ENCODE measurements at places on chromosomes 6 and 20.

DNA sequence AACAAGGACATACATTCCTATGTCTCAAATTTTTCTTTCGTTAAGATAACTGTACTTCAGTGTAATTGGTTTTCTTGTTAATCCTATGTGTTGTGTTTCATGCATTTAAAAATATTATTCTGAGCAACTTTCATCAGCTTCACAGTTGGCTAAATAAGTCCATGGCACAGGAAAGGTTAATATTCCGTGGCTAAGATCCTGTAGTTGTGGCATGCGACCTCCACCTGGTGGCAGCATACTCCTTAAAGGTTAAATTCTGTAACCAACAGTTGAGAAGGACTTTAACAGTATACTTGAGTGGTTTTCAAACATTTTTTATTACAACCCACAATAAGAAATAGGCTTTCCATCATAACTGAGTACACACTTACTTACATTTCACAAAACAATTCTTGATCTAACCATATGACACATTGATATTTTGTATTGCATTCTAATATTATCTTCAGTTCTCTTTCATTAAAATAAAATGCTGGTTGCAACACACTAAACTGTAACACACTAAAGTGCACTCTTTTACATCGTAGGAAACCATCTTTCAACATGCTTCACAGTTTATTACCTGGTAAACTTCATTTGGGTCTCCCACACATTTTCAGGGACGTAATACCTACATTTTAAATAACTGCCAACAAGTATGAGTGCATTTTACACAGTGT, 118.3 kb downstream of the SLX4IP start:
- no peak for DNase-seq

DNA sequence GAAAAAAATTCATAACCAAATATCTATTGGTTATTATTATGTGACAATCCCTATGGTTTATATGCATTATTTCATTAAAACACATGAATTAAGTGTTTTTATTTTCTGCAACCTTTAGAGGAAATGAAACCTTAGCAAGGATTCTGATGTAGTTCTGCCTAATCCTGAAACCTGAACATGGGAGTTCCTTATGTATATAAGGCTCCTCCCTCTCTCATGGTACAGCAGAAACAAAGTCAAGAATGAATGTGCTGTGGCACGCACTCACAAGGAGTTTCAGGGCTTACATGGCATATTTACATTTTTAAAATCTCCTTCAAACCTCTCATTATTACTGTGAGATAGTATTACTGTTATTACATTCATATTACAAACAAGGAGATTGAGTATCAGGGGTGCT, 426.4 kb upstream of the CITED2 start:
- DNase-seq: peak; percentile 9

DNA sequence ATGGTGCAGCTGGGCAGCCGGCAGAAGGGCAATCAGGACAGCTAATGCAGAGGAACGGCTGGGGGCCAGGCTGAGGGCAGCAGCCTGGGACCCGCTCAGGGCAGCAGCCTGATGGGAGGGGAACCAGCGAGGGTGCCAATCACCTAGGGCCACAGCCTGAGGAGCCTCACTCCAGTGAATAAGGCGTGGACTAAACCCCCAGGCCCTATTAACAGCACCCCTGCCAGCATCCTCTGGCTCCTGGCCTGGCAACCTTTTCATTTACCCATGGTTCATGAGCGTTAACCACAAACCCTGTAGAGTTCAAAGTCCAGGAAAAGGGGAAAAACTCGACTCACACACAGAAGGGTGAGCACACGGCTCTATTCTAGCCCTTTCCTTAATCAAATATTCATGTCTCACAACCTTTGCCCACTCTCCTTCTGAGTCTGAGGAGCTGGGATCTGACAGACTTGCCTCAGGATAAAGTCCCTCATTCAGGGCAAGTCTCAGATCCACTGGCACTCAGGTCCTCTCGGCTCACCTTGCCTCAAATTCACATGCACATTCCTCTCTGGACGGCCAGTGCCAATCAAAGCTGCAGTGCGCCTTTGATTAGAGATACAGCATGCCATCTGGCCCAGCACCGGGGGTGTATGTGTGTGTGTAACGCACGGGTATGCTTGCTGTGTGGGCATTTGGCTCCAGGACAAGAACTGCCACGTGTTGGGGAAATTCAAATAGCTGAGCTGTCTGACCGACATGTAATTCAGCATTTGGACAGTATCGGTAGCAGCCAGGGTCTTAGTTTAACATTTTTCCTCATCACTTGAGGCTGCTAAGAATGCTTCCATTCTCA, 86.9 kb upstream of the TRAF3IP2 start:
- no peak for DNase-seq

DNA sequence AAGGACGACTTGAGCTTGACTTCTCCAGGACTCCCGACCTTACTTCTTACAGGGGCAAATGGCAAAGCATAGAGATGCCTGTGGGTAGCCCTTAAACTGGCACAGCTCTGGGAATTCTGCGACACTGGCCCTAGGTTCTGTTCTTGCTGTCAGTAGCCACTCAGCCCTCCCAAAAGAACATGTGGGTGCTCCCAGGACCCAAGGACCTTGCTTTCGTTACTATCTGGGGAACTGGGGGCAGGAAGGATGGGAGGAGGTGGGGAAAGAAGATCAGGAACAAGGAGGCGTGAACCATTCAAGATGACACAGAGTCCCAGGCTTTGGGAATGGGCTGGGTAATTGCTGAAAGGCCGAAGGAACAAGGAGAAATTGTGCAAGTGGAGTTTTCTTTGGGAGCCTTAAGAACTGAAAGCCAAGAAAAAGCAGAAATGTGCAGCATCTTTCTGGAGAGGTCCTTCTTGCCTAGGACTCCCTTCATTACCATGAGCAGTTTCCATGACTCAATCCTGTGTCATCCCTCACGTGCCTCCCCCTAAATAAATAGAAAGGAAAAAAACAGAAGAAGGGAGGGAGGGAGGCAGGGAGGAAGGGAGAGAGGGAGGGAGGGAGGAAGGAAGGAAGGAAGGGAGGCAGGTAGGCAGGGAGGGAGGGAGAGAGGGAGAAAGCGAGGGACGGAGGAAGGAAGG, 284.6 kb upstream of the FOXQ1 start:
- DNase-seq: no peak

GRCh38 chr6:163951326-163951725, 536.8 kb downstream of the QKI start:
- no peak for DNase-seq

DNA sequence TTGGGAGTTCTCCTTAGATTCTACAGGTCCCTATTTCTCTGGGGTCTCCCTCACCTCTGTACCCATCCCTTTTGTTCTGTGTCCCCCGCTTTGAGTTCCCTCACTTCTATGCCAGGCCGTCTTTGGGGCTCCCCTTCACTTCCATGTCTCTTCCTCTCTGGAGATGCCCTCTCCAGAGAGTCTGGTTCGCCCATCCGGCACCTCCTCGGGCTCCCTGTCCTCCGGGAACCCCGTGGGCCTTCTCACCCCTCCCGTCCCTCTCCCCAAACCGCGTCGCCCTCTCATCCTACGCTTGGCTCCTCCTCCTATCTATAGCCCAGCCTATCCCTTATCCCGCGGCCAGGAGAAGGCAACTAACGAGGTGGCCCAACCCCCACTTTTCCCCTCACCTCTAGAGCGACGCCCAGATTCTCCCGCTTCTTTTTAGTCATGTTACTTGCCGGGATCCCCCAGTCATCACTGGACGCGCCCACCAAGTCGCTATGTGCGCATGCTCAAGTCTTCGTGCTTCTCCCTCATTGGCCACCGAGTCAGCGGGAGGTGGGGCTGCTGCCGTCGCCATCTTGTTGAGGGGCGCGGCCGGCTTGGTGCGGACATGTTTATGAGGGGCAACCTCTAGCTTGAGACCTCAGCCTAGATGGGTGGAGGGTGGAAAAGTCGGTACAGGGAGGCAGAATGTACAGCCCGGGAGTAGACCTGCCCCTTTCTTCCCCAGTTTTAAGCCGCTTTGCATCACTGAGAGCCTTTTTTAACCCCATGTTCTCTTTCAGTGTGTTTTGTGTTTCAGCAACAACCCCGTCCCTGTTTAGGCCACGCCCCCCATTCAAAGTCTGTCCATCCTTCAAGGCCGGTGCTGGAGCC, at the start of gene CCDC167:
CCDC167 (minus strand) TSS at position 461 of the 861 bp plus-strand sequence; CDS start at position 431, 30 bp downstream.
- peak; percentile 96 for DNase-seq

GRCh38 chr6:143002686-143003085, 57.7 kb upstream of the HIVEP2 start:
- DNase-seq: no peak

GRCh38 chr20:58512808-58513552, 2.2 kb downstream of the APCDD1L start:
- no peak for DNase-seq

DNA sequence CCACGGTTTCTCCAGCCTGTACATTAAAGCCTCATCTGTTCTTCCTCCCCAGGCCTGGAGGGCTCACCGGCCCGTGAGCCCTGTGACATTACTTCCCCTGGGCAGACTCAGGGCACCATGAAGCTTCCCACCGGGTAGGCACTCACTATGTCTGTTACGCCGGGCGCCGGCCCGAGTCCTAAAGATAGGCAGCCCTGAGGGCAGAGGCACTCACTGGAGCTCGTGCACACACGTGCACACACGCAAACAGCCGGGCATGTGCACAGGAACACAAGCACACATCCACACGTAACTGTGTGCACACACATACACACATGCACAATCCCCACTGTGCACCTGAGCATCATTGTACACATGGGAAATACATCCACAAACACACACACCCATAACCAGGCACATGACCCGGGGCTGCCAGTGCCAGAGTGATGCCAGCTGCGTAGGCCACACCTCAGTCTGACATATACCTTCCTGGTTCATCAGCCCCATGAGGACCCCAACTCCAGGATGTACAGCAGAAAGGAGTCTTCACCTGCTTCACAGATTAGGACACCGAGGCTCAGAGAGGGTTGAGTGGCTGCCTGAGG, 83.7 kb downstream of the YTHDF1 start:
- no peak for DNase-seq

DNA sequence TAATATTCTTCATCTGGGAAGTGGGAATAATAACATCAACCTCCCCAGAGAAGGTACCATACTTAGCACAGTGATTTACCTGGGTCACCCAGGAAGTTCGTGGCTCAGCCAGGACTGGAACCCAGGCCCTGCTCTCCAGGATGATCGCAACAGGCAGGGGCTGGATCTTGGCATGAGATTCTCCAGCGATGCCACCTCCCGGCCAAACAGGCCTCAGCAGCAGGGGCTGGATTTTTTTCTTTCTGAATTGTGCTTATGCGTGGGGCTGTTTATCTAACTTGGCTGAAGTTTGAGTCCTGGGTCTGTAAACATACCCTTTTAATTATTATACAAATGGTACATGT, 129.5 kb upstream of the PTPN1 start:
- no peak for DNase-seq

GRCh38 chr6:45031601-45032000, 296.5 kb upstream of the RUNX2 start:
- no peak for DNase-seq

DNA sequence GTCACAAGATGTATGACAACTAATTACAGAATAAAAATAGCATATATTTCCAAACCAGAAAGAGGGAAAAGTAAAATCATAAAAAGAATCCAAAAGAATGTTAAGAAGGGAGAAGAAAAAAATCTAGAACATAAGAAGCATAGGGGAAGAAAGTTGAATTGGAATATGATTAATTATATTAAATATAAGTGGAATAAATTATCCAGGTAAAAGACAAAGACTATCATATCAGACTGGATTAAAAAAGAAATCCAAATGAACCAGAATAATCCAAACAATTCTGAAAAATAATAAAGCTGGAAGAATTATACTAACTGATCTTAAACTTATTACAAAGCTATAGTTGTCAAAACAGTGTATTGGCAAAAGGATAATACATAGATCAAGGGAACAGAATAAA, 23.6 kb downstream of the CSNK2A1 start:
- DNase-seq: no peak

GRCh38 chr6:26158581-26159356, 71.5 kb downstream of the HFE start:
- peak; percentile 53 for DNase-seq

DNA sequence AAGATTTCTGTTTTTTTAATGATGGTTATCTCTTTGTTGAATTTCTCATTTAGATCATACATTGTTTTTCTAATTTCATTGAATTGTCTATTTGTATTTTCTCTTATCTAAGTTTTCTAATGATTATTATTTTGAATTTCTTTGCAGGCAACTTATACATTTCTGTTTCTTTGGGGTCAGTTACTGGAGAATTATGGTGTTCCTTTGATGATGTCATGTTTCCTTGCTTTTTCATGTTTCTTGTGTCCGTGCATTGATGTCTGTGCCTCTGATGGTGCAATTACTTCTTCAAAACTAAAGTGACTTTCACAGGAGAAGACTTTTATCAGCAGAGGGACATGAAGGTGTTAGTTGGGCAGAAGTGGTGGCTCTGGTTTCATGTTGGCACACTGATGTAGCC, 270.7 kb upstream of the MOCS1 start:
- DNase-seq: no peak

DNA sequence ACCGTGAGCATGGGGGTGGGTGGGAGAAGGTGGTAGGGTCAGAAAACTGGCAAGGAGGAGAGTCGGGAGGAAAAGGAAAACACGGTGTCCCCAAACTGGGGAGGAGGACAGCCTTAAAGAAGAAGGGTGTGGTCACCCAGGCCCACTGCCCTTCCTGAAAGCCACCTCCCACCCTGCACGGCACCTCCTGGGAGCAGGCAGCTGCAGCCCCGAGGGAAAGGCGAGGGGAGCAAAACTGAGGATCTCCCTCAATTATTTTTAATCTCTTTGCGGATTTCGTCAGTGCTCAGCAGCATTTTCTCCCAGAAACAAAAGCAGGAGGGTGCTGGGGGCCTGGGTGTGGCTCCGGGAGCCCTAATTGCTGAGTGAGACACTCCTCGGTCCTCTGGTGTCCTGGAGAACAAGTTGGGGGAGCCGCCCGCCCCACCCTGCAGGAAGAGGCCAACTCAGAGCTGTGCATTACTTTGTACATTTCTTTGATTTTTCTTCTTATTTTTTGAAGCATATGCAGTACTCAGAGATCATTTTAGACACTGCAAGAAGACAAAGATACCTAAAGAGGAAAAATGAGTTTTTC, 56.4 kb downstream of the RIOK1 start:
- no peak for DNase-seq

DNA sequence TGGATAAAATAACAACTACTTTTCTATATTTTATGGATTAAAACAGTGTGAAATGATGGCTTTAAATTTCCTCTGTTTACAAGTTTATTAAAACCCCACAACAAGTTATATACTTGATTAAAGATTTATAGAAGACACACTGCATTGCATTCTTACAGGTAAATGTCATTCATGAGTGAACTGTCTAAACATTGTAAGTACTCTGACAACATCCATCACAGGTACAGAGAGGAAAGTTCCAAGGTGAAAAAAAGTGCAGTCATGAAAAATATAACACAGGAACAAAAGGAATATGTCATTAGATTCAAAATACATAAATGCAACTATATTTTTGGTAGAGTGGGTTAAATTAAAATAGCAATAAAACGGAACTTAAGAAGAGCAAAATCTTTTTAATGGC, 156.9 kb downstream of the KHDRBS2 start:
- DNase-seq: no peak

- DNase-seq: no peak
Observed at GRCh38 chr20:3890398-3890751, 1.2 kb downstream of the PANK2 start.

GRCh38 chr6:71421611-71422010, 133.0 kb downstream of the OGFRL1 start:
- DNase-seq: no peak

- no peak for DNase-seq
Observed at GRCh38 chr20:32678948-32679347, 5.2 kb upstream of the C20orf203 start.

- DNase-seq: no peak
Observed at GRCh38 chr6:152121910-152122309, 314.4 kb downstream of the ESR1 start.

Measured in GM12878 (cell line).